ENCODE measurements at places on chromosomes 7 and 10.

- no peak for DNase-seq
These were observed 126.7 kb downstream of the WDR11 start for GRCh38 chr10:120977897-120978296.

DNA sequence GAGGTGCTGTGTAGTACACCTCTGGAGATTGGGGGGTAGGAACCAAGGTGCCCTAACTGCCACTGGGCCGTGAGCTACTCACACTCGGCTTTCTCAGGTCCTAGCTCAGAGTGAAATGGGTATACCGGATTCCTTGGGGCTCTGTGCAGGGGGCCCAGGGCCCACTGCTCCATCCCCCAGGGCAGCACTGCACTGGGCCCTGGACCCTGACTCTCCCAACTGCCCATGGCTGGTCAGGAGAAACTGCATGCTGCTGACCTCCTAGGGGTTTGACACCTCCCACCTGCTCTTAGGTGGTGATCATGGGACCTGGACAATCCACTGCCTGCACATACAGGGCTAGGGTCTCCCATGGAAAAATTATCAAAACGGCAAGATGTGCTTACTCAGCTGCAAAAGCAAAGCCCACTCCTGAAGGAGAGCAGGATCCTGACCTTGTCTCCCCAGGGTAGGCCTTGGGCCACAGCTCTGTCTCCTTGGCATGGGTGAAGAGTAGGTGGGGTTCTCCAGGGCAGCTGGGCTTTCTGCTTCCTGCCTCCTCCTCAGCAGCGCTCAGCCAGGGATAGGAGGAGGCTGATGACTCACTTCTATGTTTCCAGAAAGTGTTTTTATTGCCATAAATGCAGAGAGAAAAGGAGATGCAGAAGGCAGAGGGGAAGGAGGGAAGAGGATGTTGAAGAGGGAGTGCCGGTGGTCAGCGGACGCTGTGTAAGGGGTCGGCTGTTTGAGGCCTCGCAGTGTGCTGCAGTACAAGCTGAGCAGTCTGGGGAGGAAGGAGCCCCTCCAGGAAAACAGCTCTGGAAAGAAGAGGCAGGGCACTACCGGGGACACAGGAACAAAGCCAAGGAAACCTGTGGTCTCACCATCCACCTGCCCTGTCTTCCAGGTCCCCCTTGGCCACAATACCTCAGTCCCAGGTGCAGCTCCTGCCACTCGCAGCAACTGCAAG, 107.8 kb downstream of the ARHGAP22 start:
- DNase-seq = no peak

GRCh38 chr7:103718482-103719061, 270.9 kb downstream of the RELN start:
- DNase-seq = no peak

DNA sequence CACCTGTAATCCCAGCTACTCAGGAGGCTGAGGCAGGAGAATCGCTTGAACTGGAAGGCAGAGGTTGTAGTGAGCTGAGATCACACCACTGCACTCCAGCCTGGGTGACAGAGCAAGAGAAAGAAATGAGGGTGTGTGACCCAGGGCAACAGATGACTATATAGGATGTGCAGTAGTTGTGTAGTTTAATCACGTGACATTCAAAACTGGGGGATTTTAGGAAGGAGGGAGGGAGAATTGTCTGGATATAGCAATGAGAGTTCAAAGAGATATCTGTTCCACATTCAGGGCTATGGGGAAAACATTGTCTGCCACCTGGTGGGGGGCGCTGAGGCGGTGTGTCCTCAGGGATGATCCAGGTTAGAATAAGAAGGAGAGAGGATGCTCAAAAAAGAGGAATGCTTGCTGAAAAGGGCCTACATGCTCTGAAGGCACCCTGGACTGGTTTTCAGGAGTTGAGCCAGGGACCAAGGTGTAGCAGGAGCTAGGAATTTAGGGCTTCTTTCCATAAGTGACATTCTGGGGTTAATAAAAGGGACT, 7.8 kb upstream of the ZYX start:
- DNase-seq = no peak

- DNase-seq = no peak
These were observed 267.8 kb downstream of the RPS24 start for GRCh38 chr10:78301481-78301880.

DNA sequence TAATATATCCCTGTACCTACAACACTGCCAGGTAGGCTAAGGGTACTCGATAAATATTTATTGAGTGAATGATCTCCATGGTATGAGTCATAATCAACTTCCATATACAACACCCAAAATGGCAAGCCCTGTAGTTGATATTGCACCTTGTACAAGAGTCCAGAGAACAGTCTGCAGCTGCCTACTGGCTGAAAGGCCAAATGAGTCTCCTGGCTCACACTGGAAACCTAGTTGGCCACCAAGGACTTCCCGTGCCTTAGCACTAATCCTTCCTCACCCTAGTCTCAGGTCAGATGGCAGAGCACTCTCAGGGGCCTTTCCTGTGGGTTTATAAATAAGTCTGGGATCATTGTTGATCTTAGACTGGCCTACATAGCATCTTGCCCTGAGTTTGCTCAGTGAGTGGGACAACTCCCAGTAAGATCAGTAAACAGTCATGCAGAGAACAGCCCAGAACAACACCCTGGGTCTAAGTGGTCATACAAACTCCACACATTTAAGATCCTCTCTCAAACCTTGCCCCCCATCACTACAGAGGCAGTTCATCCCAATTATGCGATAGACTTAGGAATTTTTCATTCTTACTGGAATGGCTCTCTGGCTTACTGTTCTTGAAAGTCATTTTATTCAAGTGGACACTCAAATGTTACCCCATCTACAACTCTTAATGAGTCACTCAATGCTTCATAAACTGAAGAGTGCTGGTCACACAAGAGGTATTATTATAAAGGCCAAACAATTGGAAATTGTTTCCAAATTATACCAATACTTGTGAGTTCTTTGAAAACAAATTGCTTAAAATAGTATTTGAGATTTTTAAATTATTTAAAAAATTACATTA, 14.7 kb upstream of the SLC16A9 start:
- DNase-seq = no peak

DNA sequence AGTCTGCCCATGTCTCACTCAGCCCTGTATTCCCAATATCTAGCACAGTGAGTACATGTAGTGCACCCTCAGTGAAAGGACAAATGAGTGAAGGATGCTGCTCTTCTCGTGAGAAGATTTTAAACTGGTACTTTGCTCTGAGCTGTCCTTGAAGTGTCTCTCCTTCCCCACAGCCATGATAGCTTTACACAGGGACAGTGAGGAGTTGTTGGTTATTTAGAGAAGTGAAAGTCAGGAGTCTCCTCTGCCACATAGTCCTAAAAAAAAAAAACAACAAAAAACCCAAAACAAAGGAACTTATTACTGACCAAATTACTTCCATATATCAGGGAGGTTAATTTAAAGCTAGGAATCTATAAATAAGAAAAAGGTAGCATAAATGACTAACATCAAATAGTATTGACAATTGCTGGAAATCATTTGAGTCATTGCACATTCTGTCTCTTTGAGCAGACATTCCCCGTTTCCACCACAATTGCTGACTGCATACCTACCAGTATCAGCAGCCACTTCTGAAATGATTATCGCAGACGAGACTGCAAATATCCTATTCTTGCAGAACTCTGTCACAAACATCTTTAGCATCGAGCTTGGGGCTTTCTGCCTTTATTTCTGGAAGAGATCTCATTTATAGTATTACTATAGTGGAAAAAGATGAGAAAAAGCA, 202.1 kb downstream of the PTEN start:
- DNase-seq = no peak

DNA sequence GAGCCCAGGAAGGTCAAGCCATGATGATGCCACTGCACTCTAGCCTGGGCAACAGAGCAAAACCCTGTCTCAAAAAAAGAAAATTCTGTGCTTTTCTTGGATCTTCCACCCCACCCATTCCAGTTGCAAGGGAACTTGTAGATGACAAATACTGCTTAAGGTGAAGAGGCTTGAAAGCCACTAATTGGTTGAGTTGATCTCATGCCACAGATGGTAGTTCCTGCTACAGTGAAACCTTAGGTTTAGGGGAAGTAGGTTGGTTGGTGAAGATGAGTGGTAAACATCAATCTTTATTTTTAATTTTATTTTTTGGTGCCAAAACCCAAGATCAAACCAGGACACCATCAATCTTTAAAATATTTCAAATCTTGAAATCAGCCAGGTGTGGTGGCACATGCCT, 2.9 kb upstream of the GDI2 start:
- DNase-seq = no peak

DNA sequence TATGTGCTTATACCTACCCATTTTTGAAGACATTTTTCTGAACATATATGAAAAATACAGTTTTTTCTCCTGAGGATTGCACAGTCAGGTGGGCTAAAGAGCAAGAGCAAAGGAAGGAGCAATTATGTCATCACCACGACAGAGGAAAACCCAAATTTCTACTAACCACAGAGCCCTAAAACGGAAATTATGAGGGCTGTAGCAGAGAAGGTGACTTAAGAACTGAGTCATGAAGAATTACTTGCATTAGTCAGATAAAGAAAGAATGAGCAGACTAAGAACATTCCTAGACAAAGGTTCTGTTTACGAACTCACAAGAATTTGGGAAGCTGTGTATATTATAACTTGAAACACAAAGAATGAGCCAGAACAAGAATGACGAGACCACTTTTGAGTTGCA, 974.4 kb downstream of the NXPH1 start:
- no peak for DNase-seq

GRCh38 chr10:22824984-22825383, 102.9 kb upstream of the ARMC3 start:
- no peak for DNase-seq

Measured in erythroblast (primary cell).